ENCODE measurements at places on chromosomes 1 and 21.

DNA sequence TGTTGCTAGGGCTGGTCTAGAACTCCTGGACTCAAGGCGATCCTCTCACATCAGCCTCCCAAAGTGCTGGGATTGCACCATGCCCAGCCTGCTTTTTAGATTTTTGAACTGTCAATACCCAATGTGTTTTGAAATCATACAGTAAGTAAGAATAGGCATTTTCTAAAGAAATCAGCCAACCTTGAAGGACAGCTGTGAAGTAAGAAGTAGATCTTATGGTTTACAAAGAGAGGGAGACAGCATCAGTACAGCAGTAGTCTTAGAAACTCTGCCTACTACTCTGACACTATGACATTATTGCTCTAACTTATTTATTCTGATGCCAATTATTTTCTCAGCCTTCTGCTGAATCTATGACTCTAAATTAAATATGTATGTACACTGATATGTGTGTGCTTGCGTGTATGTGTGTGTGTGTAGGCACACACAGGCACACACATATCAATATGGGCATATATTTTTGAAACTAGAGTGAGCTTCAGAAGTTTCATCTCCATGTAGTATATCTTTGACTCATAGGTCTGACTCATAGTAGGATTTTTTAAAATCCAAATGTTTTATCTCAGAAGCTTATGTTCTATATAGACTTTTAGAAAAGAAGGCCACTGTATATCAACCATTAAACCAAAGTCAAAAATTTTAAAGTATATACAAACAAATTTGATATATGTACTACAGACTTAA lies 140.4 kb downstream of the COL24A1 start:
- no peak for DNase-seq

- DNase-seq: peak; percentile 75
Observed at GRCh38 chr1:160416369-160416768, 16.0 kb downstream of the VANGL2 start.

GRCh38 chr1:111483166-111483565 lies 9.4 kb downstream of the C1orf162 start:
- DNase-seq: no peak

GRCh38 chr21:45637883-45638282 lies 5.6 kb upstream of the PCBP3 start:
- no peak for DNase-seq
